ENCODE measurements at places on chromosomes 6 and 20.

DNA sequence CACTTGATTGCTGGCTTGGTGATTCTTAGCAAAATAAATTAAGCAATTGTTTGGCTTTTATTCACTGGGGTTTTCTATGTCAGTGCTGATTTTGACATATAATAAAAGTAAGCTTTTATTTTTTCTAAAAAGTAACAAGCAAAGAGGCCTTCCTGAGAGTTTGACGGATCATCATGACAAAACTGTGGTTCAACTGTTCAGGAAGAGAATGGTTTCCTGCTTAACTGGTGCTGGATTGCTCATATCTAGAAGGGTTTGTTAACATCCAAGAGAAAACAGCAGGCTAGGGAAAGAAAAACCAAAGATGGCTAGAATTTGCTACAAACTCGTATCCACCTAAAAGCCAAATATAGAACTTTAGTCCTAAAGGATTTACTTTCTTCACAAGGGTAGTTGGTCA, 21.2 kb downstream of the SERPINB1 start:
- DNase-seq: no peak
- H3K4me1 ChIP-seq: peaks cover 40% of the 10 kb centered on the region
- peak overlapping the region; percentile 53 for H3K27ac ChIP-seq
- H3K27me3 ChIP-seq: no peaks in the 10 kb centered on the region
- H3K36me3 ChIP-seq: peaks cover 13% of the 10 kb centered on the region
- no peak overlapping the region for H3K4me3 ChIP-seq

- H3K36me3 ChIP-seq: peaks cover 18% of the 10 kb centered on the region
- no peak overlapping the region for H3K4me3 ChIP-seq
- peaks cover 23% of the 10 kb centered on the region for H3K4me1 ChIP-seq
Measured at GRCh38 chr20:5612581-5613301, 137.5 kb upstream of the SHLD1 start.

DNA sequence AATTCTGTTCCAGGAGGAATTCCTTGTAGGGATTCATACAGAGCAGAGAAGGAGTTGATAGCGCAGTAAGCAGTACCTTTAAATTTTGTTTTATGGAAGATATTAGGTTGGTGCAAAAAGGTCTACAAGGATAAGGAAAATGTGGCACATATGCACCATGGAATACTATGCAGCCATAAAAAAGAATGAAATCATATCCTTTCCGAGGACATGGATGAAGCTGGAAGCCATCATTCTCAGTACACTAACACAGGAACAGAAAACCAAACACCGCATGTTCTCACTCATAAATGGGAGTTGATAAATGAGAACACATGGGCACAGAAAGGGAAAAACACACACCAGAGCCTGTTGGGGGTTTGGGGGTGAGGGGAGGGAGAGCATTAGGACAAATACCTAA, 37.4 kb upstream of the TXLNB start:
- H3K36me3 ChIP-seq: no peaks in the 10 kb centered on the region
- H3K27me3 ChIP-seq: no peaks in the 10 kb centered on the region
- H3K4me1 ChIP-seq: peaks cover 8% of the 10 kb centered on the region
- no peak overlapping the region for H3K4me3 ChIP-seq
- no peak for DNase-seq
- no peak overlapping the region for H3K27ac ChIP-seq

- H3K27ac ChIP-seq: no peak overlapping the region
- H3K4me1 ChIP-seq: peaks cover 5% of the 10 kb centered on the region
- H3K36me3 ChIP-seq: no peaks in the 10 kb centered on the region
- peaks cover 2% of the 10 kb centered on the region for H3K27me3 ChIP-seq
Measured at GRCh38 chr6:6875818-6876470, 231.8 kb upstream of the RREB1 start.

GRCh38 chr6:169980826-169981450, 229.5 kb downstream of the ERMARD start:
- no peaks in the 10 kb centered on the region for H3K4me1 ChIP-seq
- H3K27ac ChIP-seq: no peak overlapping the region
- H3K27me3 ChIP-seq: no peaks in the 10 kb centered on the region
- no peaks in the 10 kb centered on the region for H3K36me3 ChIP-seq
- no peak for DNase-seq
- H3K4me3 ChIP-seq: no peak overlapping the region

DNA sequence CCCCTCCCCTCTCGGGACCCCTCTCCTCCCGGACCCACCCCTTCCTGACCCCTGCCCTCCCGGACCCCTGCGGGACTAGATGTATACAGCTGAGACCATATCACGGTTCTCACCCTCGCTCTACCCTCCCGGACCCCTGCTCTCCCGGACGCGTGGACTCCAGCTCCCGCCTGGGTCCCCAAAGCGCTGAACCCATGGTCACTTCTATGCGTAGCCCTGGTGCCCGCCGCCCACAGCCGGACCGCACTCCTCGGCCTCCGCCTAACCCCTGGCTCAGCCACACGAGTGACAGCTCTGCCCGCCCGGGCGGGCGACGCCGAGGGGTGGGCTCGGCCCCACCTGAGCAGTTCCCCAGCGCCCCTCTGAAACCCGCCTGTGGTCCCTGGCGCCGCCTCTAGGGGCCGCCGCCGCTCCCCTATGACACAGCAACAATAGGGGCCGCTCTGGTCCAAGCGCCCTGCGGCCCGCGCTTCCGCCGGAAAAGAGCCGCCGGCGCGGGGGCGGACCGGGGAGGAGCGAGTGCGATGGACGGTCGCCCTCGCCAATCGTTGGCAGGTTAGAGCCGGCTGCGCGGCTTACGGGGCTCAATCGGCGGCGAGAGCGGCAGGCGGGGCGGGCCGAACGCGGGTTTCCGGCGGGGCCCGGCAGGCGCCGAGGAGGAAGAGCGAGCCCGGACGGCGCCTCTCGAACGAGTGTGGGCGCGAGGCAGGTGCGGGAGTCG, at the start of gene ADRM1:
Gene ADRM1, plus strand, starts transcription at position 657 of the 721 bp plus-strand sequence. CDS start 572 bp downstream, outside the sequence.
- peak; percentile 98 for DNase-seq
- H3K36me3 ChIP-seq: peaks cover 30% of the 10 kb centered on the region
- H3K27ac ChIP-seq: peak within 1 kb of the TSS; percentile 99
- no peaks in the 10 kb centered on the region for H3K27me3 ChIP-seq
- peak within 1 kb of the TSS; percentile 91 for H3K4me3 ChIP-seq

Data from activated CD4-positive, alpha-beta T cell treated with anti-CD3 and anti-CD28 coated beads for 36 hours (primary cell).